ENCODE measurements at places on chromosomes 1 and 21.
A peak's percentile ranks its signal among the peaks of the same experiment; 100 is the strongest.

- no peak for DNase-seq
Observed at GRCh38 chr1:62905309-62905708, 121.4 kb downstream of the ATG4C start.

DNA sequence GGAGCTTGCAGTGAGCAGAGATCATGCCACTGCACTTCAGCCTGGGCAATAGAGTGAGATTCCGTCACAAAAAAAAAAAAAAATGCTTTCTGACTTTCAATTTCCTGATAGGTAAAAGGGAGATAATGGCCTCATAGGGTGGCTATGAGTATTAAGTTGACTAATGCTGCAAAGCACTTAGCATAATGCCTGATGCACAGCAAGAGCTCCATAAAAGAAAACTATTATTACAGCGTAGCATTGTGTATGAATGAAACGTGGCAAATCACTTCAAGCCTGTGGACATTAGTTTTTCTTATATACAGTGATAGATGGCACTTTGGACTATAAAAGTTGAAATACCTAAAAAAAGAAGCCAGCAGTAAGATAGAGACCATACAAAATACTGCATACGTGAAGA is 16.8 kb downstream of the FNDC7 start:
- no peak for DNase-seq

GRCh38 chr1:52552505-52553361 is at the start of gene TUT4:
Gene TUT4 (minus strand): TSS chr1:52553092. CDS start chr1:52526280, 26,812 bp downstream.
- peak; percentile 42 for DNase-seq

DNA sequence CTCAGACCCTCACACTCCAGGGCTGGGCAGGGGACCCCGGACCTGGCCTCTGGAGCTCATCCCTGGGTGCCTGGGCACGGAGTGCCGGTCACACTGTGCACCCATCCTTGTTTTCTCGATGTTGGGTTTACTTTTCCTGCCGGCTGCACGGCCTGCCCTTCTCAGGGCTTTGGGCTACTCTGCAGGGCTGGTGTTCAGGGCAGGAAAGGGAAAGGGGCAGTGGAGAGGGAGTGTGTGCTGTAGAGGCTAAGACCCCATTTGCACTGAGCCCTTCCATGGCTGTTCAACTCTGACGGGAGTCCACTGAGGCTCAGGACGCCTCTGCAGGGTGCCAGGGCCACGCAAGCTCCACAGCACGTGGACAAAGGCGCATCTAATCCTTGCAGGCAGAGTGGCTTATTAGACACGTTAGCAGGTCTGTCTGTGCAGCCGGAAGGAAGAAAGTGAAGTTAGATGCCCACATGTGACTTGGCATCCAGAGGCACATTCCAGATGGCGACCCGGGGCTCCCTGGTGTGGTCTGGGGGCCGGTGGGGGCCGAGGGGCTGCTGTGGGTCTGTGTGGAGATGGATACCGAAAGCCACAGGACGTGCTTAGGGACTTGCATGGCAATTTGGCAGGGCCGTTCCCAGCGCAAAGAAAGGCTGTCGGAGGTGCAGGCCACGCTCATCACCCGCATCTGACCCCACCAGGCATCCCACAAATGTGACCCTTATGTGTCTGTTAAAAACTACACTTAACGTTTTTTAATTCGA is 33.6 kb downstream of the COL18A1 start:
- DNase-seq = no peak

GRCh38 chr1:156958247-156958714 is 37.8 kb downstream of the LRRC71 start:
- DNase-seq = no peak

GRCh38 chr1:219917281-219917680 is 11.1 kb downstream of the SLC30A10 start:
- no peak for DNase-seq

DNA sequence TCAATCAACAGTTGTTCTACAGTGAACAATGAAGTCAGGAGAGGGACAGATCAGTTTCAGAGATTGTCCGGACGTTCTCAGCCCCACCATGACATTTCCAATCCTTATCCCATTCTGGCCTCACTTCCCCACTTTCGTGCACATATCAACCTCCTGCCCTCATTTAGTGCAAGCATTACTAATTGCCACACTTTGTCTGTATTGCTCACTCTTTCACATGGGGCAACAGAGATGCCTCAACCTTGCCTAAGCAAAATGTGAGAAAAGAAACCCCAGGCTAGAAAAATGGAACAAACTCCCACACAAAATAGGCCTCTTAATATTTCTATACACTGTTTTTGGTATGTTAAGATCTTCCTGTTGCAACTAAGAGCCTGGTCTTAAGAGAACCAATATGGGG is 8.9 kb upstream of the RGS1 start:
- no peak for DNase-seq

DNA sequence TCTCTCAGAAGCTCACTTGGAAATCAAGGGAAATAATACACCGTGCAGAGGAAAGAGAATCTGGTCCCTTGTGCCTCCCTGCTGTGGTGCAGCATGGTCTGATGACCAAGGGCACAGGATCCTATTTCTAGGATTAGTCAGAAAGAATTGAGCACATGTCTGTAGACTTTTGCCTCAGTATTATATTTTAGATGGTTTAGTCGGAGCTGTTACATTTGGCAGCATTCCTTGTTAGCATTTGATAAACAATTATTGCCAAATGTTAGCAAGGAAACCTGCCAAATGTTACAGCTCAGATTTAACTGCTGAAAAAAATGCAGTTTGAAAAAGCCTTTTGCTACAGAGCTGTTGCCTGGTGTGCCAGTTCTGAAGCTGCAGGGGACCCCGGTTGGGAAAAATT is 183.5 kb upstream of the DPYD start:
- no peak for DNase-seq

GRCh38 chr1:53025034-53025768 is 36.8 kb upstream of the PODN start:
- DNase-seq = peak; percentile 19

- DNase-seq = no peak
Observed at GRCh38 chr1:60540141-60540540, 466.6 kb upstream of the C1orf87 start.

DNA sequence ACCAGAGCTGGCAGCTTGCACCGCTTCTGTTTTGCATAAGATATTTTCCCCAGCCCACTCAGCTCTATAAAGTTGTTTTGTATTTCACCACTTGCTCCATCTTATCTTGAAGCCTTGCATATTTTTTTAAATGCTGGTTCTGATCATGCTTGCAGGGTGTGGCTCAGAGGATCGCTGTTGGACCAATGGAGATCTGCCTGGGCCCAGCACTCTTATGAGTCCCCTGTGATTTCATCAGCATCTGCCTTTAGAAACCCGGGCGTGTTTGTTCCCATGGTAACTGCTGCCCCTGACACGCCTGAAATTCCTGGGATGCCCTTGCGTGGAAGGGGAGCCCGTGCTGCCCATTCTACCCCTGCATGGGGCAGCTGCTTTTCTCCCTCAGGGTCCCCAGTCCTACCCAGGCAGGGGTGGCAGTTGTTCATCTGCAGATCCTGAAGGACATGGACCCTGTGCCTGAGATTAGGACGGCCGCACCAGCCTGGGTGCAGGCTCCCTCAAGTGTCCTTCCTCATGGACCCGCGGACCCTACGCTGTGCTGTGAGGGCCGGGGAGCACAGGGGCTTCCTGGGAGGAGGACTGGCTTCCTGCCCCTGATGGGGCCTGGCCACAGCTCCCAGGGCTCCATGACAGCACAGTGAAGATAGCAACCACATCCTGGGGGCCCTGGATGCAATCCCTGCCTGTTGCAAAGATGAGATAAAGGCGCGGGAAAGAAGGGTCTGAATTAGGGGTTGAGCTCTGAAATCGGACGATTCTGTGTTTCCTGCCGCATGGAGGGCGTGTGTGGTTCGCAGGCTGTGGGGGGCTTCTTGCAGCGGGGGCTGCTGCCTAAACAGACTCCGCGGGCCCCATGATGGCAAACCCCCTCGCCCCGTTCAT is 226.5 kb downstream of the SDCCAG8 start:
- peak; percentile 65 for DNase-seq

DNA sequence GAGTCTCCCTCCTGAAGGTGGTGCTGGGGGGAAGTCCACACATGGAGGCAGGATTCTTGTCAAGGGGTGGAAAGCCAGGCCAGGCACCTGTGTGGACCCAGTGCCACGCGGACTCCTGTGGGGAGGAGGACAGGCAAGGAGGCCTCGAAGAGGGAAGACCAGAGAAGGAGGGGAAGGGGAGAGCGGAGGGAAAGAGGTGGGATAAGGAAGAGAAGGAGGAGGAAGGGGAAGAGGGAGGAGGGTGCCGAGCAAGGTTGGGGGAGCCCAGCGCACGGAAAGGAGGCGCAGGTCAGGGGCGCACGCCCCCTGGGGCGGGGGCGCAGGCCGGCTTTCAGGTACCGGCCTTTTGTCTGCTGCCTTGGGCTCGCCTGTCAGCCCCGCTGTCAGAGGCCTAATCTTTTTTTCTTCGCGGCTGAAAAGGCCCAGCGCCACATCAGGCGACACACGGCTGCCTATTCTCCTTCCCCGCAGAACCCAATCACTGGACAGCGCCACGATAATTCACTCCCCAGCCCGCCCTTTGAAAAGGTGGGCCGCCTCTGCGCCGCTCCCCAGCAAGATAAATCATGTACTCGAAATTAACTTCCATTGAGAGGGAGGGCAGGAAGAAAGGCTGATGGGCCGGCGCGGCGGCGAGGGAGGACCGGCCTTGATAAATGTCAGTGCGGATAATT is 42.5 kb downstream of the PRDM16 start:
- no peak for DNase-seq

GRCh38 chr1:36650200-36651065 is 167.7 kb upstream of the CSF3R start:
- DNase-seq = peak; percentile 67

GRCh38 chr1:85396194-85396593 is 68.8 kb downstream of the DDAH1 start:
- no peak for DNase-seq

DNA sequence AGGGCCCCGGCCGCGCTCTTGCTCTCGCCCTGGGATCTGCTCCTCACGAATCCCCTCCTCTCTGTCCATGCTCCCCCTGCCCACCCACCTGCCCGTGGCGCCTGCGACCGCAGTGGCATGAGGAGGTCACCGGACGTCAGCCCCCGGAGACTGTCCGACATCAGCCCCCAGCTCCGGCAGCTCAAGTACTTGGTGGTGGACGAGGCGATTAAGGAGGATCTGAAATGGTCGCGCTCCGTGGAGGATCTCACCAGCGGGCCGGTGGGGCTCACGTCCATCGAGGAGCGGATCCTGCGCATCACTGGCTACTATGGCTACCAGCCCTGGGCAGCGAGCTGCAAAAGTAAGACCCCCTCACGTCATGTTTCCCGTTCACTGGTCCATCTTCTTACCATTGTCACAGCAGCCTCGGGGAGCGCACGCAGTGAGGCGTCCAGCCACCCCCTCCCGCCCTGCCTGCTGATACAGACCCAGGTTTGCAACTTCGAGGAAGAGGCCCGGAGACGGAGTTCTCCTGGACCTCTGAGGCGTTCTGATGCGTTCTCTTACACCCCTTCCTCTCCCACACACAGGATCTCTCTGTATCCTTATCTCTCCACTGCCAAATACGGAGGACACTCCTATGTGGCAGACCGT is 1.1 kb downstream of the SLC35F3 start:
- DNase-seq = no peak

DNA sequence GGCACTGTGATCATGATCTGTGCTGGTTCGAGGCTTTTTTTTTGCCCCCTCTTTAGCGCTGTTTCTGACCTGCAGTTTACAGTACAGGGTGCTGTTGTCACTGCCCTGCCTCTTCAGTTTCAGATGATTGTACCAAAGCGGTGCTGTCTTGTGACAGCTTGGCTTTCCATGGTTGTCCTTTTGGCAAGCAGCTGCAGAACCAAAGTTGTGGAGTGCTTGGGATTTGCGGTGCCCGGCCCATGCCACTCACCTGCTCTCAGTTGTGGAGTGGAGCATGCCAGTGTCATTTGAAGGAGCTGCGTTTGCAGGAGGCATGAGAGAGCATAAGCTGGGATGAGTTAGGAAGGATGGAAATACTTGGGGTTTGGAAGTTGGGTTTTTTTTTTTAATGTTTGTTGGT is 48.4 kb downstream of the DOP1B start:
- DNase-seq = no peak

DNA sequence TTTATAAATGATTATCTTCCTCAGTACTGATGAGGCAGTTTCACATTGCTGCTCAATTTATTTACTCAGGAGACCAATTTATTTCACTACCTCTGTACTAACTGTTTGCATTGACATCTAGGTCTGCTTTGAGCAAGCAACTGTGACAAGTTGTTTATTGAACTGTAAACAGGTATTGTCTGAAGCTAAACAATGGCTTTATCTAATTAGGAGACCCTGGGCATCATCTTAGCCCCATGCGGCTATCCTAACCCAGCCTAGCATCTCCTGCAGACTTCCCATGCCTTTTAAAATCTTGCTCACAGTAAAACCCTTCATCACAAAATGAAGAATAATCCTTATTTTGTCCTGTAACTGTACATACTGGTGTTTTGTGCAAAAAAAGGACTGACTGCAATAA is 348.2 kb downstream of the RWDD3 start:
- no peak for DNase-seq

DNA sequence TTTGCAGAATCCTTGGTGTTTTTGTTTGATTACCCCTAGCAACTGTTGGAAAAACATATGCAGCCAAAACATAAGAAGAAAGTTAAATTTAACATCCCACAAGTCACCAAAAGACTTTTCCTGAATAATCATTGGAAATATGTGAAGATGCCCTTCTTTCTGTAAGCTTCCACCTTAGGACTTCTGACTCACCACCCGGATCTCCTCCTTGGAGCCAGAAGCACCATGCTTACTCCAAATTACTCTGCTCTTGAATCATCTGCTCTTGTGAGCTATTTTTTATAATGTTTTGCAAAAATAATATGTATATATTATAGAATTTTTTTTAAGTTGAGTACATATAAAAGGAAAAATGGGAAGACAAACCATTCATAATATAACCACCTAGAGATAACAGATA is 391.7 kb downstream of the KCTD3 start:
- DNase-seq = no peak

- peak; percentile 49 for DNase-seq
Observed at GRCh38 chr1:22745669-22746585, 35.3 kb downstream of the EPHB2 start.

- DNase-seq = no peak
Observed at GRCh38 chr1:18761948-18762840, 97.3 kb downstream of the TAS1R2 start.

- no peak for DNase-seq
Observed at GRCh38 chr1:52592637-52593323, 9.4 kb upstream of the GPX7 start.

GRCh38 chr1:214683621-214684020 is 80.6 kb downstream of the CENPF start:
- DNase-seq = no peak

GRCh38 chr1:230796626-230797025 is 49.4 kb downstream of the CAPN9 start:
- no peak for DNase-seq

- no peak for DNase-seq
Observed at GRCh38 chr1:49298304-49298703, 521.6 kb upstream of the BEND5 start.

GRCh38 chr1:221488550-221488949 is 253.3 kb downstream of the DUSP10 start:
- DNase-seq = no peak

Measured in RWPE1 (cell line).